Liver (tissue), 10 donors: ENCODE measurements at places on chromosomes 11 and 22. TPM values are rescaled to one million over a fixed set of nuclear protein-coding genes. Genes with fewer than 3 reads are reported as not detected.

Gene OR52H1
- total RNA-seq: 0.33 TPM

Gene CCDC73
- 0.23 TPM for total RNA-seq

Gene HDHD5
- 38.2 TPM for total RNA-seq

DNA sequence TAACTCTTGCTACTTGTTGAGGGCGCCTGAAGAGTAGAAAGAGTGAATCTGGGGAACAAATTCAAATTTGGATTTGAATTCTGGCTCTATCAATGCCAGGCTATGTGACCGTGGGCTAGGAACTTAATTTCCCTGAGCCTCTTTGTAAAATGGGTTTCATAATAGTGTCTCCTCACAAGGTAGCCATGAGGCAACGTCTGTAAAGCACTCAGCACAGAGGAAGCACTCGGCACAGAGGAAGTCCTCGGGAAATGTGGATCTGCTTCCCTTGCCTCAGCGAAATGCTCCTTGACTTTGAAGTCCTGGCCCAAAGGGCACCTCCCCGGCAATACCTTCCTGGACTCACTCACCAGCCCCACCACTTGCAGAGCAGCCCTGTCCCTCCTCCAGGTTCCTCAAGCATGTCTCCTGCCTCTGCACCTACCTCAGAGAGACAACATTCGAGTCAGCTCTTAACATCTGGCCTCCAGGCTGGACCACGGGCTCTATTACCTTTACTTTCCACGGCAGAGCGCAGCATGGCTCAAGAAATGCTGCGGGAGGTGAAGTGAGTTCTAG is 17.7 kb downstream of the CD6 start:
- no peak for DNase-seq

GRCh38 chr11:119483341-119483880 is 60.4 kb upstream of the THY1 start:
- no peak for DNase-seq

DNA sequence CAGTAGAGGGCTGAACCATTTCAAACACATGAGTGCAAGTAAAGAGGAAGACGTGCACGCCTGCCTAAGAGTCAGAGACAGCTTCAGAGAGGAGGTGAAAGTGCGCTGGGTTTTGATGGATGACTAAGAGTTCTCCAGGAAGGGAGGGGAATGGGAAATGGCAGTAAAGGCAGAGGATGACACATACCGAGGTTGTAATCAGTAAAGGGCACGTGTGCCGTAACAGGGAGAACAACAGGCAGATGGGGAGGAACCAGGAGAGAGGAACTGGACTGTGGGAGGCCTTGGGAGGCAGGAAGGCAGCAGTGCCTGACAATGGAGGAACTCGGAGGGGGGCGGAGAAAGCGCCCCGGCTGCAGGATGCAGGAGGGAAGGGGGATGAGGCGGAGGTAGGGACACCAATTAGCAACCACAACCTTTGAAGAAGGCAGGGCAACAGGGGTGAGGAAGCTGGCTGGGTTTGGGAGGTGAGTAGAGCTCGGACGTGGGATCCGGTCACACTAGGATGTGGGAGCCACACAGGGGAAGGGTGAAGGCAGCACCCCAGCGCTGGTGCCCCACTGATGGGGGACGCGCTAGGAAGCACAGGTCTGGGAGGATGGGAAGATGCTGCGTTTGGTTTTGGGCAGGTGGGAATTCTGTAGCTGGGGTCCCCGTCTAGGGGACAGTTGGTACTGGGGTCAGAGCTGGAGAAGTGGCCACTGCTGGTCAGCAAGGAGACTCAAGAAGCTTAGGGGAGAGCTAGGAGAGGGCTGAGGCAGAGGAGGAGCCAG is 67.4 kb downstream of the SCUBE1 start:
- DNase-seq: no peak

DNA sequence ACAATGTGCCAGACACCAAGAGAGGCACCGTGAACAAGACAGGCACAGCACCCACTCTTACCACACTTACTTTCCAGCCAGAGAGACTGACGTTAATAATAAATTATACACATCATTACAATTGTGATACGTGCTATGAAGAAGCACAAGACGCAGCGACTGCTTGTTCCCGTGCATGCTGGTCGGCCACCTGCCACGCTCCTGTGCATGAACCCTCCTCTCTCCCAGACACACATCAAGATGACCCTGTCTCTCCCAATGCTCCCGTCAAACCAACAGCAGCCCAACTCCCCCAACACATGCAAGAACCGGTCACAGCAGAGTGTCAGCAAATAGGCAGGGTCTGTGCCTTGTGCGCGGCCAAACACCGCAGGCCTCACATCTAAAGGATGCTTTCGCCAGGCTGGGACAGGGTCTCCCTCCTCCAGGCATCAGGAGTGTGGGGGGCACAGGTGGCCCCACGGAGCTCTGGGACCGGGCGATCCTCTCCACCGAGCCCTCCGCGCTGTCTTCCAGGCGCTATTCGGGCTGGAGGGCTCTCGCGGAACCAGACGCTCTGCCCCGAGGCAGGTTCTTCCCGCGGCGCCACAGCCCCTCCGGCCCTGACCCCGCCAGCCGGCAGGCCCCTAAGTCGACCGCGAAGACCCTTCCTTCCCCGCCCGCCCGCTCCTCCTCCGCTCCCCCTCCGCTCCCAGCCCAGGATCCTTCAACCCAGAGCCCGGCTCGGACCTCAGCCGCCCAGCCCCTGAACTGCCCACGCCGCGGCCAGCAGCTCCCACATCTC is 533 bp downstream of the SERGEF start:
- DNase-seq: no peak

- DNase-seq: no peak
These were observed 171.9 kb downstream of the NCAM1 start for GRCh38 chr11:113133071-113133470.

Gene FUT4
- 4.3 TPM for total RNA-seq

- DNase-seq: no peak
These were observed at the start of gene OR8K5 for GRCh38 chr11:56160217-56160616. TSS of gene OR8K5 (minus strand) at chr11:56160317. CDS start at chr11:56160317, 0 bp downstream.

GRCh38 chr11:7630002-7630401 is 43.3 kb downstream of the CYB5R2 start:
- no peak for DNase-seq

- DNase-seq: no peak
These were observed 149.7 kb downstream of the LRRC4C start for GRCh38 chr11:41309716-41310115.

DNA sequence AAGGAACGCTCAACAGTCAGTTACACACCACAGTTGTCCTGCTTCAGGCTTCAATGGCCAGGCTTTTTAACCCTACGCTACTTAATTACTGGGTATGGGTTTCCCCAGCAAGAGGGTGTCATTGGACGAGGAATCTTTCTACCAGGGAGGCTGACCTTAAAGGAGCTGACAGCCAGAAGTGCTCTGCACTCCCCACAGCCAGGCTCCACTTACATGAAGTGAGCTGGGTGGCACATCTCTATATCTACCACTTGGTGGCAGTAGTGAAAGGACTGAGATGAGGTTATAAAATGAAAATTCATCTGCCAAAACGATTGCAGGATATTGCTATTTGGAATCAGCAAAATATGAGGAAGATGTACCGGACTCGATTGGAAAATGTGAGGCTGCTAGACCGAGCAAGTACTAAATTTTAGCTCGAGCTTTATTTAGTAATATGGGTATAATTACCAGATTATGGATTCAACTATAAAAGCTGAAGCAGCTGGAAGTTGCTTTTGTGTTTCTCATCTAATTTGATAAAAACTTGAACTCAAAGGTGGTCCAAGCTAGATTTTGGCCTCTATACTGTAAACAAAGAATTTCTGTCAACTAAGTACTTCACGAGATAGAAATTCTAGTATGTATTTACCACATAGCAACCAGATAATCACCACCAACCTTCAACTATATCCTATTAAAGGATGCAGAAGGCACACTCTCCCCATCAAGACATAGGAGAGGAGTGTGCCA is 53.9 kb upstream of the CEP126 start:
- DNase-seq: no peak

DNA sequence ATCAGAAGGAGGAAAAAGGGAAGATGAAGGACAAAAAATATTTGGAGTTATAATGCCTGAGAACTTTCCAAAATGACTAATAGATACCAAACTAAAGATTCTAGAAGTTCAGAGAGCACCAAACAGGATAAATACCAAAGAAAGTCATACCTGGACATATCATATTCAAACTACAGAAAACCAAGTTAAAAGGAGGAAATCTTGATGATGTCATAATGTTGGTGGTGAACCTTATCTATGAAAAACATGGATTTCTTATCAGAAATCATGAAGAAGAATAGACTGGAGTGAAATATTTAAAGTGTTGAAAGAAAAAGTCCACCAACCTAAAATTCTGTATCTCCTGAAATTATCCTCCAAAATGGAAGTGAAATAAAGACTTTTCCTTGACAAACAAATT is 389.2 kb downstream of the JRKL start:
- no peak for DNase-seq

GRCh38 chr22:29737251-29738117 is 17.7 kb downstream of the CABP7 start:
- DNase-seq: no peak

DNA sequence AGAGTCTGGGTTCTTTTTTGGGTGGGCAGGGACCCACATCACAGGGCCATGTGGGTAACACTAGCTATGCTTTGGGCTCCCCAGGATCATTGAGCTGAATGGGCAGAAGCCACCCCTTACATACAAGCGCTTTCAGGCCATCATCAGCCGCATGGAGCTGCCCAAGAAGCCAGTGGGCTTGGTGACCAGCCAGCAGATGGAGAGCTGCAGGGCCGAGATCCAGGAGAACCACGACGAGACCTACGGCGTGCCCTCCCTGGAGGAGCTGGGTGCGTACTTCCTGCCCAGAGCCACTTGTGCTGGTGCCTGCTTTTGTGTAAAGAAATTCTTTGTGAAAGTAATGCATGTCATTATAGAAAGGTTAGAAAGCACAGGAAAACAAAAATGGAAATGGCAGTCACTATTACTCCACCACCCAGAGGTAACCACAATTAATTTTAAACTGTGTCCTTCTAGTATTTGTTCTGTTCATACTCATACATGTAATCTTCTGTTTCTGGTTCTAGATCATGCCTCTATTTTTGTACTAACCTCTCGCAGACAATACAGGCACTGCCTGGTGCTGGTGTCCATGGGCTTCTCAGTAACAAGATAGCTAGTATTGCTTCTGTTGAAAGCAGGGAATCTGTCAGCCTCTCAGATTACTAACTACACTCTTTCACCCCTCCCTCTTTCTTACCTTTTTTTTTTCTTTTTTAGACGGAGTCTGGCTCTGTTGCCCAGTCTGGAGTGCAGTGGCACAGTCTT is 13.7 kb downstream of the CRY2 start:
- no peak for DNase-seq

Gene FLRT1
- total RNA-seq: 0.05 TPM

Gene PGA5
- 1.7 TPM for total RNA-seq

Gene B3GAT1
- not detected for total RNA-seq

Gene MMP12
- not detected for total RNA-seq

Gene SHANK2
- total RNA-seq: 15.8 TPM

DNA sequence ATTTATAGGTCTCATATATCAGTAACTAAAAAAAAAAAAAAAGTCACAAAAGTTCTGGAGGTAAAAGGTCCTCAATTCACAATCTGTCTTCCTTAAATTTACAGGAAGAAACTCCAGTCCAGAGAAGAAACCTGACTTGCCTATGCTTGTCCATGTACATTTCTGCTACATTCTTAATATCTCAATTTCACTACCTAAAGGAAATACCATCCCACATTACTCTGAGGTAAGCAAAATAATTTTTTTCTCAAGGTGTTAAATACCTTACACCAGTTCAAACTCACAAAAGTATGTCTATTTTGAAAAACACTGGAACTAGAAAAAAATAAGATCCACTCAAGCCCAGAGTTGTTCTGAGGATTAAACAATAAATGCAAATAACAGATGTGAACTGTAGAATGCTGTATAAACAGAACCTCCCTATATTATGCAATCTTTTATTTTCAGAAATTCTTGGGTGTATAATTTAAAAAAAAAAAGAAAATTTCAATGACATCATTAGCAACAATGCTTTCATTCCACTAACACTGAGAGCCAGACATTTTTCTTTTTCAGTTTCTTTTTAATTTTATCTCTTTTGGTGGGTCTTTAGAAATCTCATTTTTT is 49.9 kb upstream of the GDPD4 start:
- no peak for DNase-seq

Gene OR2AT4
- total RNA-seq: not detected

DNA sequence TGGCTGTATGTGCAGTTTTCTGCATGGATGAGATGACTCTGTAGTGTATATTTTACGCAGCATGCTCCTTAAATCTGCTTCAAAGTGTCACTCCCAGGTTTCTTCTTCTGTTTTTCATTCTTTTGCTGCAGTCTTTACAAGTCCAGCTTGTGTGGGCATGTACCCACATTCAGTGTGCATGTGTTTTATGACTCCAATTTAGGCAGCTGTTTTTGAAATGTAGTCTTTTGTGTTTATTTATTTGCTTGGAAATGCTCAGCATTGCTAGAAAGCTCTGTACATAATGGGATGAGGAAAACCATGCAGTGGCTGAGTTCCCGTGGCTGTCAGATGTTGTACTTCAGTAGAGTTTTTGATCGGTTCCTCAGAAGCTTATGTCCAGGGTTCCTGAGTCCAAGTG is 138.5 kb downstream of the ARHGAP42 start:
- no peak for DNase-seq

DNA sequence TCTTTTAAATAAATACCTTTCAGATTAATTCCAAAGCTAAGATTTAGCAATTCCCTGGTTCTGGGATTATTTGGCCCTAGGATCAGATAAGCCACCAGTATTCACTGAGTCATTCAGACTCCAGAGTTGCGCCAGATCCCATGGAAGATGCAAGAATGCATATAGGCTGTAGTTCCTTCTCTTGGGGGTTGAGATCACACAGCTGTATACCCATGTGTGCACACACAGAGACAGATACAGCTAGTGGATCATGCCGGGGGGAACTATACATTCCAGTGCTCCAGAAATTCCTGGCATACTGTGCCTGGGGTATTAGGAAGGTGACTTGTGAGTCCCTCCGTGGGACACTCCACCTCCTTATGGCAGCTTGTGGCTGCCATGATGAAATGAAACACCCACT is 75.4 kb downstream of the ZBTB16 start:
- no peak for DNase-seq

- DNase-seq: no peak
These were observed 13.4 kb downstream of the NFAM1 start for GRCh38 chr22:42418811-42419242.

DNA sequence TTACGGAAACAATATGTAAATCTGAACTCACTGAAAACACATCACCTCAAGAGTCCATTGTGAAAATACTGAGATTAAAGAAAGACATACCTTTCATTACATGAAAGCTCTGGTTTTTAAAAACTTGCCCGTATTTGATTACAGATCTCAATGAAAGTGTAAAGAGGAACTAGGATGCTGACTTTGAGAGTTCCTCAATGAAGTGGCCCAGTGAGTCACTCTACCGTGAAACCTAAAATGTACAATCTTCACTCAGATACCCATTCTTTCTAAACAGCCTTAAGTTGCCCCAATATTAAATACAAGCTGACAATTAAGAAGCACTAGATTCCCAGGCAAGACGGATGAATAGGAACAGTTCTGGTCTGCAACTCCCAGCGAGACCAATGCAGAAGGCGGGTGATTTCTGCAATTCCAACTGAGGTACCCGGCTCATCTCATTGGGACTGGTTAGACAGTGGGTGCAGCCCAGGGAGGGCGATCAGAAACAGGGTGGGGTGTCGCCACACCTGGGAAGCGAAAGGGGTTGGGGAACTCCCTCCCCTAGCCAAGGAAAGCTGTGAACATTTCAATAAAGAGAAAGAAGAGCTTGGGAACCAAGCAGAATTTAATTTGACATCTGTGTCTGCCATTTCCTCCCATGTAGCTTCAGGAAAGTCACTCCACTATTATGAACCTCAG is 33.8 kb upstream of the OR9G4 start:
- no peak for DNase-seq
